ENCODE measurements at places on chromosomes 16 and 17. TPM values are rescaled to one million over a fixed set of nuclear protein-coding genes. Genes with fewer than 3 reads are reported as not detected.

The GAS7 gene
- total RNA-seq = 242 TPM

The KRTAP4-12 gene
- total RNA-seq = not detected

The ACE gene
- 35.3 TPM for total RNA-seq

The CDT1 gene
- total RNA-seq = 1.5 TPM

The WNT3 gene
- total RNA-seq = 0.21 TPM

DNA sequence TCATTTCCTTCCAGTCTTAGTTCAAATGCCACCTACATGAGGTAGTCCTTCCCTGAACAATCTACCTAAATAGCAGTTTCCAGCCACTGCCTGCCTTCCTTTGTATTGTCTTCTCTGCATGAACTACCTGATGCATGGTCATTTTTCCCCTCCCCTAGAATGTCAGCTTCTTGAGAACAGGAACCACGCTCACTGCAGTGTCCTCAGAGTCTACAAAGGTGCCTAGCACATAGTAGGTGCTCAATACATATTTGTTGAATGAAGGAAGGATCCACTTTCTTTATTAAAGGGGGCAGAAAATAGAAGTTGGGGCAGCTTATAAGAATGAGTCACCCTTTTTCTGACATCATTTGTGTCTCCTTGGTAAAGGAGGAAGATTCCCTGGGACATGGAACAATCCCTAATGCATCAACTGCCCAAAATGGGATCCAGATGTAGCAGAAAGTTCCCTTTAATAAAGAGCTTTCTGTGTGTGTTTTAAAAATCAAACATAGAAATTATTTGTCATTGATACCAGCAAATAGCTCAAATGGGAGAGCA, 4.4 kb upstream of the CYLD start:
- no peak for DNase-seq

- DNase-seq = no peak
Measured at GRCh38 chr17:9173386-9173983, 152.2 kb downstream of the NTN1 start.

DNA sequence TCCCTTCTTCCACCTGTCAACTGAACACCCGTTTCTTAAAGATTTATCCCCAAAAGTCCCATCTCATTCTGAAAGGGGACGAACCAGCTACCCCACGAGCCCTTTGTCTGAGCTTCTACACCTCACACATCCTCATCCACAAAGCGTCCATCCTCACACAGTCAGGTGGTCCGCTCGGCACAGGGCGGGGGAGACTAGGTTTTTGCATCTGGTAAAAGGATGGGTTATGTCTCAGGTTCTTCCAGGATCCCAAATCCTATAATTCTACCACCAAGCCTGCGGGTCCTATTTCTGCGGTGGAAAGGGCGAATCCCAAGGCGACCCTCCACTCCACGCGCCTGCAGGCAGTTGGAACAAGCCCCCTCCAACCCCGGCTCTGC, 458 bp downstream of the GFOD2 start:
- no peak for DNase-seq

GRCh38 chr16:63530974-63531373, 1494.7 kb upstream of the CDH8 start:
- no peak for DNase-seq

- DNase-seq = no peak
Measured at GRCh38 chr17:76691379-76692191, 19.2 kb downstream of the MXRA7 start.

DNA sequence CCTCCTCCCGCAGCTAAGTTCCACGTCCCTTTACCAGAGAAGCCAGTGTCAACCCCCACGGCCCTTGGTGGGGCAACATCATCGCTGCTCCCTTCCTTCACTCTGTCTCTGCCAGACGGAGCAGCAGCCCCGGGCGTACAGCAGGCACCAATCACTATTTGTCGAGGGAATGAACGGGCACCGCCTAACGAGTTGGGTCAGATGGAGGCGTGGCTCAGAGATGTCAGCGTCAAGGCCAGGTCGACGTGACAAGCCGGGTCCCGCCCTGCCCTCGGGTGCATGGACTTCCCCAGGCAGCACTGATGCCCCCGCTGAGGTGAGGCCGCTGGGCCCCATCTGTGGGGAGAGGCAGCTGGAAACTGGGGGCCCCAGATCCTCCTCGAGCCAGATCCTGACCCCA, 50.0 kb downstream of the CBFA2T3 start:
- no peak for DNase-seq

GRCh38 chr17:58747674-58748073, 8.0 kb upstream of the PPM1E start:
- no peak for DNase-seq

DNA sequence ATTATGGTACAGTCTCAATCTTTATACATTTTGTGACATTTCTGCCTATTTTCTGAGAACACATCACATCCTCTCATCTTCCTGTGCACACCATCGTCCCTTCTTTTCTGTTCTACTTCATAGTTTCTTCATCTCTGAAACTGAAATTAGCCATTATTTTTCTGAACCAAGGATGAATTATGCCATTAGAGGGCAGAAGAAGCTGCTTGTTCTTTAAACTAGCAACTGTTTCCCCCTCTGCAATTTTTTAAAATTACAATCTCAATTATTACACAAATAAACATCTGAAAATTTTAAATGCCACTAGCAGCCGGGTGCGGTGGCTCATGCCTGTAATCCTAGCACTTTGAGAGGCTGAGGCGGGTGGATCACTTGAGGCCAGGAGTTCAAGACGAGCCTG, 41.3 kb downstream of the RBBP6 start:
- DNase-seq = no peak

DNA sequence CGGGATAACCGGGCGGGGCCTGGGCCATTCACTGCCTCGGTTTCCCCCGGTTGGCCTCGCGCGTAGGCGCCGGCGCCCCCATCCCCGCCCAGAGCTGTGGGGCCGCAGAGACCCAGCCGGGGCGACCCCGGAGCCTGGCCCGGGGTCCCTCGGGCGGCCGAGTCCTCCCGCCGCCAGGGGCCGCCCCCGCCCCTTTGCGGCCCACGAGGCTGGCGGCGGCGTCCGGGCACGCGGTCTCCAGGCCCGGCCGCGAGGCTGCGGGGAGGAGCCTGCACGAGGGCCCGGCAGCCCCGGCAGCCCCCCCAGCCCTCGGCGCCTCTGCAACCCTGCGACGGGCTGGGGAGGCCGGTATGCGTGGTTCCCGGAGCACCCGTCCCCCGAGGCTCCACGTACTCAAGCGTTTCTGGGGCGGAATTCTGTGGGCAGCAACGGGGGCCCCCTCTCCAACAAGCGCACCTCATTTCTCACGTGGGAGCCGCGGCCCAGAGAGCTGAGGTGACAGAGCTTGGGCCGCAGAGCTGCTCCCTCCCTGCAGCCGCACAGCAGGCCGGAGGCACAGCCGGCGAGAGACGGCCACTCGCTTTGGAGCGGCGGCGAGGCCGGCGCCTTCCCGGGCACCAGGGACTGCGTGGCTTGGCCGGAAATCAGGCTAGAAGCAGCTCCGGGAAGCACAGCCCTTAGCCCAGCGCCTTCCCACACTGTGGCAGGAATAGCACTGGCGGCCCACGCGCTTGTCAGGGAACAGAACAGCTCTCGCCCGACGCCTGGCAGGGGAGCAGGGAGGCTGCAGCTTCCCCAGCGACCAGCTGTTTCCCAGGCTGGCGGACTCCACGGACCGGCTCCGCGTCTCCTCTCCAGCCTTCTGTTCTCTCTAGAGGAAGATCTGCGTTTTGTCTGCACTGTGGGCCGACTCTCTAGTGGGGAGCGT, 867 bp upstream of the LIMD2 start:
- DNase-seq = no peak

DNA sequence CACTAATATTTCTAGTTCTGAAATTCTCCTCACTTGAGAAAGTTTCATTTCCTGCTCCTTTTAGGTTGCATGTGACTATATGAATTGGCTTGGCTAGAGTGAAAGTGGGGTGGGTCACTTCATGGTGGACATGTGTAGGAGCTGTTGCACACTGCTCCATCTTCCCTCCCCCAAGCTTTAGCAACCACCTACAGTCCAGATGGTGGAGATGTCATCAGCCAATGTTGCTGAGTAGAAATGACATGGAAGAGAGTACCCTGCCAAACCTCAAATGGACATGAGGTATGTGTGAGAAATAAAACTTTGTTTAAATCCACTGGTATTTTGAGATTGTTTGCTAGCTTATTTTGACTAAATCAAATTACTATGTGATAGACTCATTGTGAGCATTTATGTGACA, 281.5 kb downstream of the CA10 start:
- no peak for DNase-seq

DNA sequence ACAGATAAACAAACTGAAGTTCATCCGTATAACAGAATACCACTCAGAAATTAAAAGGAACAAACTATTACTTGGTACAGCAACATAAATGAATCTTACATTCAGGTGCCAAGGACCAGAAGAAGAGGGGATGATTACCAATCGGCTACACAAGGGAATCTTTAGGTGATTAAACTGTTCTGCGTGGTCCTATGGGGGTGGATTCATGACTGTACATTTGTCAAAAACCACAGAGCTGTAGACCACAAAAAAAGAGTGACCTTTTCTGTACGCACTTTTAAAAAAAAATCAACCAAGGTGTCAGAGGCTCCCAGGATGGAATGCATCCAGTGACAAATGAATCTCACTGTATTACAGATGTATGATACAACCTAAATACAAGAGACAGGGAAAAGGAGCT, 110.8 kb downstream of the CDYL2 start:
- no peak for DNase-seq

GRCh38 chr17:55420067-55420775, 1.4 kb downstream of the MMD start:
- DNase-seq = no peak

DNA sequence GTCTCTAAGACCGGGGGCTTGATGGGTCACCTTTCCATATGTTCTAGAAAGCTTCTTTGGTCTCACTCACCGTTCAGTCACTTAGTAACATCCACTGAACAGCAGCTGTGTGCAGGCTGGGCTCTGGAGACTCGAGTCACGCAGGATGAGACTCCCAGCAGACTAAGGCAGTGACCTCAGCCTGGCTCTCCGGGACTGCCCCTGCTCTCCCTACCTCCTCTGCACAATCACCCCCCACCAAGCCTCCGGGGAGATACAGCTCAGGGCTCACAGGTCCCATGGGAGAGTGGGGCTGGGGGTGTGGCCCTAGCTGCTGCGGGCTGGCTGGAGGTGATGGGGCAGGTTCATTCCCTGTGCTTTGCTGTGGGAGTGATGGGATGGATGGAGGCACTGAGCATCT, 14.1 kb downstream of the FLYWCH2 start:
- DNase-seq = no peak

- no peak for DNase-seq
Measured at GRCh38 chr17:42159796-42160530, 5.2 kb upstream of the RAB5C start.

DNA sequence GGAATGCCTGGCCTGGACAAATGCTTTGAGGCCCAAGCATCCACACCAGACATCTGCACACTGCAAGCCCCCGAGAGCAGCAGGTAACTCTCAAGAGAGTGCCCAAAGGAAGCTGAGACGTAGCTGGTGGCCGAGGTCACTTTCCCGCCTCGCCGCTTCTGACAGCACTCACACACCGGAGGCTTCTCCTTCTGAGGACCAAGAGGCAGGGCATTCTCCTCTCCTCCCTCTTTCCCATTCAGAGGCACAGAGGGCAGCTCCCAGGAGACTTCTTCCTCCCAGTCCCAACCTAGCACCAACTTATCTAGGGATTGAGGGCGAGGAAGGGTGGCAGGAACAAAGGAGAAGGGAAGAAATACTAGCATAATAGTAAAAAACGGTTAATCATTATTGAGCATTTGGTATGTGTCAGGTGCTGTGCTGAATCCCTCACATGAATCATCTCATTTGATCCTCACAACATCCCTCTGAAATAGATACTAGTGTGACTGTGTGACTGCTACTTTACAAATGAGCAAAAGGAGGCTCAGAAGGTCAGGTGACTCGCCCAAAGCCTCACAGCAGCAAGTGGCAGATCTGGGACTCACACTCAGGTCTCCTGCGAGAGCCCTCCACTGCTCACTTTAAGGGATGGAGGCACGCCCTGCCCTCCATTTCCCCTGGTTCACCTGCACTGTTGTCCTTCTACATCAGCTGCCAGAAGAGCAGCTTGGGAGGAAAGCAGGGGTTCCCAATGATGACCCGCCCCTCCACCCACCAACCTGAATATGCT, 41.8 kb downstream of the MYO18A start:
- DNase-seq = no peak

DNA sequence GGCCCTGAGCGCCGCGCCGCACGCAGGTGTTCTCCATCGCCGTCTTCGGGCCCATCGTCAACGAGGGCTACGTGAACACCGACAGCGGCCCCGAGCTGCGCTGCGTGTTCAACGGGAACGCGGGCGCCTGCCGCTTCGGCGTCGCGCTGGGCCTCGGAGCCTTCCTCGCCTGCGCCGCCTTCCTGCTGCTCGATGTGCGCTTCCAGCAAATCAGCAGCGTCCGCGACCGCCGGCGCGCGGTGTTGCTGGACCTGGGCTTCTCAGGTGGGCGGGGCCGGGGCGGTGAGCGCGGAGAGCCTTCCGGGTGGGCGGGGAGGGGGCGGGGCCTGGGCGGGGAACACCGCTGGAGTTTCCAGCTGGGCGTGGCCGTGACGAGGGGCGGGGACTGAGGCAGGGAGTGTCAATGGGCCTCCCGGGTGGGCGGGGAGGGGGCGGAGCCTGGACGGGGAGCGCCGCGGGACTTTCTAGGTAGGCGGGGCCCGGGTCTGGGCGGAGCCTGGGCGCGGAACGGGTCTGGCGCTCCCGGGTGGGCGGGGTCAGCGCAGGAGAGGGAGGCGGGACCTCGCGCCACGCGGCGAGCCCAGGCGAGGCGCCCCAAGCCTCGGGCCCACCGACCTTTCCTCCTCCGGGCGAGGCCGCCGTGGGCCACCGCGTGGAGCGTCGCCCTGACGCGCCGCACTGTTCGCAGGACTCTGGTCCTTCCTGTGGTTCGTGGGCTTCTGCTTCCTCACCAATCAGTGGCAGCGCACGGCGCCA, 2.4 kb downstream of the SYNGR3 start:
- DNase-seq = peak; percentile 78

All from tibial nerve (tissue), 4 donors.